ENCODE measurements at places on chromosomes 16 and 17.

DNA sequence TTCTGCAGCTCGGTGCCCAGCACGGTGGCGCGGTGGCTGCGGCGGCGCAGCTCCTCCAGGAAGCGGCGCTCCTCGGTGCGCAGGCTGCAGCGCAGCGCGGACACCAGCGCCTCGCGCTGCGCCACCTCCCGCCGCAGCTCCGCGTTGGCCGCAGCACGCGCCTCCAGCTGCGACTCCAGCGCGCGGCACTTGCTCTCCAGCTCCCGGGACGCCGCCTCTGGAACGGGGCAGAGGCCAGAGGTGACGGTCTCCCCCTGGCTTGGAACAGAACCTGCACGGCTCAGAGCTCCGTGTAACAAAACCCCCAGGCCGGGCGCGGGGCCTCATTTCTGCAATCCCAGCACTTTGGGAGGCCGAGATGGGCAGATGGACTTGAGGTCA is 13.2 kb upstream of the CLUH start:
- DNase-seq: peak; percentile 76

- DNase-seq: peak; percentile 45
These were observed 1.3 kb downstream of the SAMD14 start for GRCh38 chr17:50128441-50129352.

DNA sequence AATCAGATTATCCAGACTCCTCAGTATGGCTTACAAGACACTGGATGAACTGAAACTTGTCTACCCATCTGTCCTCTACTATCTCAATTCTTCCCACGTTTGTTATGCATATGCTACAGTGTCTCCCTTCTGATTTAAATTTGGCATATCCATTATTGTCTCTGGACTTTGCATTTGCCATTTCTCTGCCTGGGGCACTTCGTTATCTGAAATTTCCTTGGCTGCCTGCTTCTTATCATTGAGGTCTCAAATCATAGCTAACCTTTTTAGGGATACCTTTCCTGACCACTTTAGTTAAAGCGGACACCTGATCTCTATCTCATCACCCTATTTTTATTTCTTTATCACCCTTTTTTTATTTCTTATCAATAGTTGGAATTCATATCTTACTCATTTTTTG is 853.4 kb downstream of the KCNJ2 start:
- DNase-seq: no peak

DNA sequence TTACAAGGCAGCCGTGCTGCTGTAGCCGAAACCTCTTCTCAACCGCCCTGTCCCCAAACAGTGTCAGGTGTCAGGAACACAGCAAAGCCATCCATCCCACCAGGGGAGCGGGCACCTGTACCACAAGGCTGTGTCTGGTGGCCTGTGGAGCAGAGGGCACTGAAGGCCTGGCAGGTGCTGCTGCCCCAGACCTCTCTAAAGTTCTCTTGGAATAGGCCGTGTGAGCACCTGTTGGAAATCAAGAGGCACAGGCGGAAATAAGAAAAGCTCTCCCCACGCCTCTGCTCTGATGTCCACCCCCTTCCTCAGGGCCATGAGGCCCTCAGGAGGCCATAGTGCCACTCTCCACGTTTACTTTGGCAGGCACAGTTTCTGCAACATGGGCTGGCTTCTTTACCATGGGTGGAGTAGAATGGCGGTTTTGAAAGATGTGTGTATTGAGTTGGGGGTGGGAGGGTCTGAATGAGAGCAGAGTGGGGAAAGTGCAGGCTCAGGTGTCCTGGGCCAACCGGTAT is 99.9 kb upstream of the ZNF750 start:
- no peak for DNase-seq

GRCh38 chr17:59161477-59161876 is 5.9 kb downstream of the PRR11 start:
- DNase-seq: no peak

- DNase-seq: no peak
These were observed 146.1 kb upstream of the TOM1L1 start for GRCh38 chr17:54754560-54754959.

DNA sequence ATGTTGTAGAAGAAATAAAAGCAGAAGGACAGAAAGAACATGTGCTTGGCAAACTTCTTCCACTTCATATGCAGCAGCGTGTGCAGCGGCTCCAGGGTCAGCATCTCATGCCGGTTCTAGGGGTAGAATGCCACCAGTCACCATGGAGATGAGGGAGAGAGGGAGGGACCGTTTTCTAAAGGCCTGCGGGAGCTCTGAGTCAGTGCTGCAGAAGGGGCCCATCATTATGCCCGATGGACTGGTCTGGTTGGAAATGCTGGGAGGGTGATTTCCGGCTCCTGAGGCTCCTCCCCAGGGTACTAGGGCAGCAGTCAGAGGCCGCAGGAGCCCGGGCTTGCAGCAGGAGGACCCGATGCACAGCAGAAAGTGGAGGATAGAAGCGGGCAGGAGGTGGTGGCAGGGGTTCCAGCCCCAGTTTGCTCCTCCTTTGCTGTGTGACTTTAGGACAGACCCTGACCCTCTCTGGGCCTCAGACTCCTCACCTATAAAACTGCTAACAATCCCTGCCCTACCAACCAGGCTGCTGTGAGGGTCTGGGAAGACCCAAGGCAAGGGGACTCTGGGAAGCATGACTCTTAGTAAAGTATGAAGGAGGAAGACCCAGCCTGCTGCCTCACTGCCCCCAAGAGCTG is 28.6 kb downstream of the TRPV3 start:
- DNase-seq: peak; percentile 60

- DNase-seq: no peak
These were observed 117.9 kb downstream of the SEC14L1 start for GRCh38 chr17:77258638-77259037.

GRCh38 chr17:48441231-48441711 is 11.3 kb upstream of the SKAP1 start:
- DNase-seq: no peak

DNA sequence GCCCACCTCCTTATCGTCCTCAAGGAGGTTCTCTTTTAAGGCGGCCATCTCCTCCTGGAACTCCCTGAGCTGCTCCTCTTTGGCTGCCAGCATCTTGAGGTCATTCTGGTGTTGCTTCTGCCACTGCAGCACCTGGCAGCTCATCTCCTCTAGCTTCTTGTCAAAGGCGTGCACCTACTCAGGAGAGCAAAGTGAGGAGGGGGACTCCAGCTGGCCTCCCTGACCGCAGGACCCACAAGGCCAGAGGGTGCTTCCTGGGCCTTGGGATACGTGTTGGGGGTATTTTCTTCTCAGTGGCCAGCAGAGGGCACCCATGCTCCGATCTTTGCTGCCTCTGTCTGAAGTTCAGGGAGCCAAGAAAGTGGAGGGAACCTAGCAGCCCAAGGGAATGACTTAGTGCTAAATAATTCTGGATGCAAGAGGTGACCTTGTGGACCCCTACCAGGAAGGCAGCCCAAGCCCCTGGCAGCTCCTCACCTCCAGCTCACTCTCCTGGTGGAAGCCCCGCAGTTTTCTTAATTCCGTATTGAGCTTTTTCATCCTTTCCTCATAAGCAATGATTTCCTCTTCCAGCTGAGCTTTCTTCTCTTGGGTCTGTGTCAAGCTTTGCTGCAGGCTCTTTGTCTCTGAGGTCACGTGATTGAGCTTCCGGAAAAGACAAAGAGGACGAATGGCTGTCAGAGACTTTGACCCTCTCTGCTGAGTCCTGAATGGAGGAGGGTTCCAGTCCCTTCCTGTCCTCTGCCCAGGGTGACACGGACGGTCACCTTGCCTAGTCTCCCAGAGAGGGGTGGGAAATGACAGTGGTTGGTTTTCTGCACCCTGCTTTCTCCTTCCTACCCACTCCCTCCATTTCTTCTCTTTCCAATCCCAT is 31.4 kb downstream of the DHX38 start:
- DNase-seq: peak; percentile 85

Data from right cardiac atrium (tissue), 5 donors.